ENCODE measurements at places on chromosomes 1 and 21.

GRCh38 chr1:54764922-54765561 lies 719 bp upstream of the PARS2 start:
- no peak for DNase-seq

- no peak for DNase-seq
These were observed 18.0 kb upstream of the BTG2 start for GRCh38 chr1:203287109-203287893.

DNA sequence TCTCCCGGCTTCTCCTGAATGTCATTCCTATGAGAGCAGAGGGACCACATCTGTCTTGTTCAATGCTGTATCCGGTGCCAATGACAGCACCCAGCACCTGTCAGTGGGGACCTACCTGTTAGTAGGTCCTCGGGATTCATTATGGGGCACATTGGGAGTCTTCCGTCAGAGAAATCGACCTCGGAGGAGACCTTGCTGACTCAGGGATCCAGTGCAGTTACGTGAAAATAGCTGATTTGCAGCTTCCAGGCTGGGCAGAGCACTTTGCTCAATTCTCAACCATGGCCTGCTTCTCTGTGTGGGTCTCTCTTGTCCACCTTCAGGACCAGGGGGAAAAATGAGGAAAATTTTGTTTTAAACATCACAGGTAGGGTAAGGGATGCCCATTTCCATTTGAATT lies 130.2 kb downstream of the PRDM2 start:
- no peak for DNase-seq

GRCh38 chr1:151585622-151586021 lies 26.2 kb upstream of the SNX27 start:
- DNase-seq: no peak

GRCh38 chr1:86965012-86965826 lies 50.8 kb downstream of the HS2ST1 start:
- peak; percentile 37 for DNase-seq

DNA sequence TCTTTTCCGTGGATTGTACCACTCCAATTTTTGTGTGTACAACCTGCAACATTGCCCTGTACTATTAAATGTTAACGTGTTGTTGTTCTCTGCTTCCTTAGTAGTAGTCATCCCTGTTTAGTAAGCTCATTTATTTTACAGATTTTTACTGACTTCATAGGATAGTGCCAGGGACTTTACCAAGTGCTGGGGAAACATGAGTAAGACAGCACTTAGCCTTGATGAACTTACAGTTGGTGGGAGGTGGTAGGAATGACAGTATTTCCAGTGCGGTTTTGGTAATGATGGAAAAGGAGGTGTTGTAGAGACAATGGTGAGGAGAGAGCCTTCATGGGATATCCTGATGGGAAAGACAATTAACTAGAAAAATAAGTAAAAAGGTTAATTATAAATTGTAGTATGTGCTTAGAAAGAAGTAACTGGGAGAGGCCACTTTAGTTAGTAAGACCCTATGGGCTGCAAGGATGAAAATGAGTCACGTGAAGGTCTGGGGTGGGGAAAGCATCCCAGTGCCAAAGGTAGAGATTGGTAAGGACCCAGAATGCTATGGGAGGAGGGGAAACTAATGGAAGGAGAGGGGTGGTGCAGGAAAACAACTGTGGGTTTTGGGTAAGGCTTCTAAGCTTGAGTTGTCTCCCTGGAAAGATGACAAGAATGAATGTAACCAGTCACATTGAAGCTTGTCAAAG lies 1.7 kb downstream of the RLF start:
- DNase-seq: no peak

- DNase-seq: peak; percentile 45
These were observed 46.0 kb downstream of the GRHL3 start for GRCh38 chr1:24364975-24365678.

- DNase-seq: no peak
These were observed 32.3 kb upstream of the SPAG17 start for GRCh38 chr1:118217141-118217838.

DNA sequence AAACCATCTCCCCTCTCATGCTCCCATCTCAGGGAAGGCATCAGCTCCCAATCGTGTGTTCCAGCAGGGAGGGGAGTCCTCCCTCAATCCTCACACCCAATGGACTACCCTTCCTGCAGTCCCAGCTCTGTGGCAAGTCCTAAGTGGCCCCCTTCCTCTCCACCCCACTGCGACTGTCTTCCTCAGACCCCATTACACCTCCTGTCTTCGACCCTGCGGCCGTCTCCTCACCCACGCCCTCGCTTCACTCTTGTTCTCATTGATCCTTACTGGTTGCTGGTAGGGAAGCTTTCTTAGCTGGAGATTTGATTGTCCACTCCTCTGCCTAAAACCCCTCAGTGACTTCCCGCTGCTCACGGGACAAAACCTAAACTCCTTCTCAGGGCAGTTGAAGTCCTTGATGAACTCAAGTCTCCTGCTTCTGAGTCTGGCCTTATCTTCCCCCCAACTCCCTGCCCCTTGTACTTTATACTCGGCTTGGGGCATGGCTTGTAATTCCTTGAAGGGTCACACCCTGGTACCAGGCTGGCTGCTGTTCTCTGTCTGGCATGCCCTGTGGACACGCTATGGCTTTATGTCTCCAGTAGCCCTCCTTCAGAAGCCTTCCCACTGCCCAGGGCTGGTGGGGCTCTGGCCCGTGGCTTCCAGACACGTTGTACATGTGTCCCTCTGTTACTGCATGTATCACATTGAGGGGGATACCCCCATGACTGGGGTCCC lies 2.3 kb upstream of the EPS8L3 start:
- DNase-seq: peak; percentile 38

DNA sequence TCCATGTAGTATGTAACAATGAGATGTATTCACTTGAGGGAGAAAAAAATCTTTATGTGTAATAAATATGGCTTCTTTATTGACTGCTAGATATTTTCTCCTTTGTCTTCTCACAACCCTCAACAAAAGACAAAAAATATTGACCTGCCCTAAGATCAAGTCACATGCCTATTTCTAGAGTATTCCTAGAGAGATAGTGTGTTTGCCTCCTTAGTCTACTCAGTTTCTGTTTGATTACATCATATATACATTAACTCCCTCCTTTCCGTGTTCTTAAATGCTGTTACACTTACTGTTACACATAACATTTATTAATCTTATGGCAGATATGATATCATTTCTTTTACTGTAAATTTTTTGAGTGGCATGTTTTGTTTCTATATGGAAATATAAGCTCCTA lies 281.6 kb upstream of the RGS18 start:
- no peak for DNase-seq

DNA sequence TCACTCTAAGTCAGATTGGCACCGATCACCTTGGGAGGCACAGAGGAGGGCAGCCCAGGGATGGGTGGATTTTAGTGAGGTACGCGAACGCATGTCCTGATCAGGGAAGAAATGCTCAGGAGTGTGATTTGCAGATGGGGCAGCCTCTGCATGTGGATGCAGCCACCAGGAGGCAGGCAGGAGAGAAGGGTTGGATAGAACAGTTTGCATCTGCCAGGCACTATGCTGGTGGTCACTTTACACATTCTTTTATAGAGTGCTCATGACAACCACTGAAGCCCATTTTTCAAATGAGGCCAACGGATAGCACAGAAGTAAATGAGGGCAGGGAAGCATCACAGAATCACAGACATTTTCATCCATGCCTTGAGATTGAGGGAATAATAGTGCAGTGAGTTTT lies 5.7 kb downstream of the LAMB3 start:
- DNase-seq: peak; percentile 39

DNA sequence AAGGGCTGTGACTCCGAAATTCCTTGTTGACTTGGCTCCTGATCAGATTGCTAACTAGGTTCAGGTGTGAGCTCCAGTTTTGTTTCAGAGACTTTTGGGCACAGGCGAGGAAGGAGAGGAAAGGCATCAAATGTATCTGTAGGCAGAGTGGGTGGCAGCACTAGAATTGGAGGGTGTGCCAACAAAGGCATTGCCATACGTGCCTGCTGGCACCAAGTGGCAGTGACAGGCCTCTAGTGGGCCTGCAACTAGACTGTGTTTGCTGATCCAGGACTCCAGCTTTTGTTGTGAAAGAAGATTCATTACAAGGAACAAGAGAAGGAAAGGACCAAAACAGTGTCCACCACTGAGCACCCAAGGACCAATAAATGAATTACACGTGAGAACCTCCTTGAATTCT lies 79.5 kb downstream of the TM2D1 start:
- DNase-seq: no peak

- DNase-seq: no peak
These were observed 846.9 kb upstream of the ADAMTS5 start for GRCh38 chr21:27813750-27814149.

DNA sequence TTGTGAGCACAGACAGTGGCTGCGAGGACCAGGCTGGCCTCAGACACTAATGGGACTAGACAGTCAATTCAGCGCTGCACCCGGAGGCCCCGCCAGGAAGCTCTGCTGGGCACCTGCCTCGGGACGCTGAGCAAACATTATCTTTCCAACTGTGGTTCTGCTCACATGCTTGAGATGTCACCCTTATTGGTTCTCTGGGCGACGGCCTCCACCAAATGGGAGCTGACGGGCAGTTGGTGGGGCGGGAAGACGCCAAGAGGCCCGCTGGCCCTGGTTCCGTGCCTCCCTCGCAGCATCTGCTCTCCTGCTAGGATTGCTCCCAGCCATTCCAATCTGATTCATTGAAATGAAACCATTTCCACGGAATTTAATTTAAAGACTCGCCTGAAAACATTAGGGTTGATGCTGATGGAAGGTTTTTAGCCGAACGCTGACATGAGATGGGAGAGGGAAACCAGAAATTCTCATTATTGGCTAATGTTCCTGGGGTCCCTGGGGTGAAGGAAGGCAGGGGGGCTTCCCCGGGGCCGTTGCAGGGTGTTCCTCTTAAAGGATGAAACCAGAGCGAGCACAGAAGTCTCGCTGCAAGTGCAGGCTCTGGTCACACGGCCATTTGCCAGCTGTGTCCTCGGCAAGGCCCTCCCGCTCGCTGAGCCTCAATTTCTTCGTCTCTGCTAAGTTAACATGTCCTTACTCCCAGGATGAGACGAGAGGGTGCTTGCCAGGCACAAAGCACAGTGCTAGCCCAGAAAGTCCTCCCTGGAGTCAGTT lies 512.2 kb downstream of the NPHP4 start:
- no peak for DNase-seq

- no peak for DNase-seq
These were observed 26.6 kb downstream of the TNNT2 start for GRCh38 chr1:201350884-201351283.

DNA sequence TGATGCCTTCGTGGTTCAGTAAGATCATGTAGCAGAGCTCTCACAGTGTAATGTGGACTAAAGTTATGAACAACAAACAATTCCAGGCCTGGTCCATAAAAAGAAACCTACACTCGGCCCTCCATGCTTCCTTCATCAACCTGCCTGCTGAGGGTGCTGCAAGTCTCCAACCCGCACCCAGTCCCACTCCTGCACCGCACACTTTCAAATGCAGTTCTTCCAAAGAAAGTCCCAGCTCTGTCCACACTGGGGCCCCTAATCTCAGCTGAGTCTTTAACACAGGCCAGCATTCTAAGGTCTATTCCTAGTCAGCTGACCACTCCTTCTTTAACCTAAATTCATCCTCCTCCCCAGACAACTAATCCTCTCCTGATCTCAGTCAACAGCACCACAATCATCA lies 71.5 kb upstream of the NR5A2 start:
- no peak for DNase-seq

- no peak for DNase-seq
These were observed 19.2 kb downstream of the PTTG1IP start for GRCh38 chr21:44854391-44854663.

- no peak for DNase-seq
These were observed 110.1 kb downstream of the POU2F1 start for GRCh38 chr1:167330601-167331293.

DNA sequence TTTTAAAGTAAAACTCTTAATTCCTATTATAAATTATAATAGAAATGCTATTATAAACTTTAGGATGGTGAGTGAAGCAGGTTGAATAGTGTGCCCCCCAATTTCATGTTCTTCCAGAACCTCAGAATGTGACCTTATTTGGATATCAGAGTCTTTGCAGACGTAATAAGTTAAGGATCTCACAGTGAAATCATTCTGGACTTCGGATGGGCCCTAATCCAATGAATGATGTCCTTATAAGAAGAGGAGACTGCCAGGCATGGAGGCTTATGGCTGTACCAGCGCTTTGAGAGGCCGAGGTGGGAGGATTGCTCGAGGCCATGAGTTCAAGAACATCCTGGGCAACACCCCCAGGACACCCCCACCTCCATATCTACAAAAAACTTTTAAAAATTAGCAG lies 9.4 kb upstream of the MT1HL1 start:
- no peak for DNase-seq

DNA sequence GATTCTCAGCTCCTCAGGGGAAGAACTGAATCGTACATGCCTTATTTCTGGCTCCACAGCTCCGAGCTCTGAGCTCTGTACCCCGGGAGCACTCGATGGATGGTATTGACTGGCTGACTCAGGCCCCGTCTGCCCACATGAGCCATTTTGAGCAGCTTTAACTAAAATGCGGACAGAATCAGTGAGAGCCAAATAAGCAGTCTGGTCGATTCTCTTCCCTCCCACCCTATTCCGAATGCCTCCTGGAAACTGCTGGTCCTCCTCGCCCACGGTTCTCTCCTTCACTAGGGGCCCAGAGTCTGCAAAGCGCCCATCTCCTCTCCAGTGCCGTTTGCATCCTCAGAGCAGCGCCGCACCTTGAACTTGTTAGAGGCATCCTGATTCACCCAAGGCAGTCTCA lies 125.9 kb upstream of the IRF2BP2 start:
- DNase-seq: no peak

GRCh38 chr1:10663678-10664035 lies 132.8 kb downstream of the CASZ1 start:
- DNase-seq: no peak

- no peak for DNase-seq
These were observed 249.1 kb upstream of the NR5A2 start for GRCh38 chr1:199778324-199778955.

DNA sequence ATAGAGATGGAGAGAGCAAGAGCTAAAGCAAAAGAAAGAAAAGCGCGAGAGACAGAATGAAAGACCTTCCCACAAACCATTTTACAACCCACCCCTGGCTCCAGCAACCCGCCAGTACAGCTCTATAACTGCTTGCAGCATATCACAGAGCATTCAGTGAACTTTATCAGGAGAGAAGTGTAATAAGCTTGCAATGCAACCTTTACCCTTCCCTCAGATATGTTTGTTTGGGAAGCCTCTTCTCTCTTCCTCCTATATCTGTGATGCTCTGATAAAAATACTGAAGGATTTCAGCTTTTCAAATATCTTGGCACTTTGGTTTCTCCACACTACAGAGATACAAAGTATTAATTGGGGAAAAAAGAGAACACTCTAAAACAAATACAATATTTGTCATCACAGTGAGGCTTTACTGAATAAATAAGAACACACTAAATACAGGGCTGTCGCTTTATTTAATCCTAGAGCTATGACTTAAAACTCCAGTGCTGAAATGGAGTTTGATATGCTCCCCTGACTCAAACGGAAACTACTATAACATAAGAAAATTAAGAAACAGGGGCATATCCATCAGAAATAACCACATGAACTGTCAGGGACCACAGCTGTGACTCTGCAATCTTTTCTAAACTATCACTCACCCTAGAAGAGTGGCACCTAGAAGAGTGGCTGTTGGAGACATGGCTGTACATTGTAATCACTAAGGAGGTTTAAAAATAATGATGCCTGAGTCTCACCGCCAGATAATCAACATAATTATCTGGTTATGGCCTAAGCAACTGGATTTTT lies 6.7 kb downstream of the CRP start:
- DNase-seq: no peak

GRCh38 chr1:87182611-87183010 lies 146.1 kb upstream of the LMO4 start:
- no peak for DNase-seq

All from SJSA1 (cell line).